ENCODE measurements at places on chromosomes 3 and 15.

DNA sequence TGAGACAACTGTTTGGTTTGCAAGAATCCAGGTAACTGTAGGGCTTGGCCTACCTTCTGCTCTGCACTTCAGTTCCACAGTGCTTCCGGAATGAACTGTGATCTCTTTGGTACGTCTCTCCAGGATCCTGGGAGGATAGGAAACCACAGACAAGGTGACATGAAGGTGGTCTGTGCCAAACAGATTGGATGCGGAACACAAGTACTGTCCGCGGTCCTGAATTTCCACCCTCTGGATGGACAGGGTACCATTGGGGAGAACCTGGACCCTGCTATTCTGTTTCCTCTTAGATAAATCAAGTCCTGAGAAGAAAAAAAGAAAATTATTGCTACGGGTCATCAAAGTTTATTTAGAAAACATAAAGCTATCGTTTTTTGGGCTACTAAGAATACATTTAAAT, 17.3 kb downstream of the IGSF10 start:
- DNase-seq, result no peak

- no peak for DNase-seq
Observed at GRCh38 chr15:78880242-78880533, 7.5 kb downstream of the MORF4L1 start.

DNA sequence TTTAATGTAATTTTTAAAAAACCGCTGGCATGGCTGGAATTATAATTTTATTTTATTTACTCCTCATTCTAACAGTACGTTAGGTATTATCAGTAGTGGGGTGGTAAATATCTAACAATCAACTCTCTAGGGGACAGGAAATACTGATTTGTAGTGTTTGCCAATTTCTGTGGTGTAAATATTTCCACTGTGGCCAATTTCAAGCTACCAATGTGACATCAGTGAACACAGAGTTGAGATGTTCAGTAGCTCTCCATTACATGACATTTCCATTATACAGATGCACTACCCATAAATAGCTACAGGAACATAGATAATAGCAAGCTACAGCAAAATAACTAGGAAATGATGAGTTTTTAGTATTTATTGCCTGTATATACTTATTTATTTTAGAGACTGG, 10.0 kb upstream of the ARL8B start:
- no peak for DNase-seq

DNA sequence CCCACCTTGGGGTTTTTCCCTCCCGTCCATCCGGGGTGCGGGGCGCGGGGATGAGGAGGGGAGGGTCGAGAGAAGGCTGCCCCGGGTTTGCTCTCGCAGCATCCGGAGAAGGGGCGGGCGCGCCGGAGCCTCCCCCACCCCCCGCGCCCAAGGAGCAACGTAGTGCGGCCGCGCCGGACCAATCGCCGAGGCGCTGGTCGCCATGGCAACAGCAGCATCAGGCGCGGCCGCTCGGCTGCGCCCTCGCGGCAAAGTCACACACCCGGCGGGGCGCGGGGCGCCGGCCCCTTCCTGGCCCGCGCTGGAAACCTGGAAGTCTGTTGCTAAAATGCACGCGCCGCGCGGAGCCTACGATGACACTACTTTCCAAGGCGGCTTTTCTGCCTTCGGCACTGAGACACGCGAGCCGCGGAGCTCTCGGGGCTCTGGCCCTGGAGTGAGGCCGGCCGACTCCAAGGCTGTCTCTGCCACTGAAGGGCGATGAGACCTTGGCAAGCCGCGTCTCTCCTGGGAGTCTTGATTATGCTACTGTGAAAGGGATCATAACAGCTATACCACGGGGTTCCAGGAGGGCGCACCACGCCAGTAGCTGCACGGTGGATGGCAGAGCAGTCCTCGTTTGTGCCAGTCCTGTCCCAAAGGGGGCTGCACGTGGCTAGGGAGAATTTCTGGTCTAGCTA, at the start of gene IQSEC1:
Gene IQSEC1, minus strand, starts transcription at position 104 of the 680 bp plus-strand sequence. CDS start 415 bp downstream, outside the sequence.
- no peak for DNase-seq

DNA sequence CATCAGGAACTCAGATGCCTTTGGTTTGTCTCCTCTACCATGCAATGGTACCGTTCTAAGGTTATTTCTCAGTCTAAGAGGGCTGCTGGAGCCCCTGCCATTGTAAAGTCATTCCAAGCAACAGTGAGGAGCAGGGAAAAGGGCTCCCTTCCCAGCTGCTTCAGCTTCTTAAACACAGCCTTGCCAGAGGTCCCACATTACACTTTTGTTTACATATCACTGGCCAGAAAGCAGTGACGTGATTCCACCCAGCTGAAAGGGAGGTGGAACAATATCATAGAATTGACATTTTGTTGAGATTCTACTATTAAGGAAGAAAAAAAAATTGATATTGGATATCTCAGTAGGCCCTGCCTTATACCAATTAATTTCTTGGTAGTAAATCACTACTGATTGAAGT, 194.6 kb downstream of the SUCLG2 start:
- no peak for DNase-seq

DNA sequence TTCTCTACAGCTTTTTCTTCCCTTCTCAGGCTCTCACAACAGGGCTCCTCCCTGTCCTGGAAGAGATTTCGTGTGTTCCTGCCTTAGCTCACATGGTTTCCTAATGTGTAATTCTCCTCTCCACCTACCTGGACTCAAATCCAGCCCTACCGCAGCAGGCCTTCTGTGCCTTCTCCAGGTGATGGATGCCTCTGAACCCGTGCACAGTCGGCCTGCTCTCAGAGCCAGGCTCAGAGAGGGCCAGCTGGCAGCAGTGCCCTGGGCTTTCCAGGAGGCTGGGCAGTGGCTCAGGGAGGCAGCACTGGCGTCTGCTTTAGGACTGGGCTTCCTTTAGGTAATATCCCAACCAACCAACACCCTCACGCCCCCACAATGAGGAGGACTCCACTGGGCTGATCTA, 123.2 kb upstream of the TMC3 start:
- no peak for DNase-seq

DNA sequence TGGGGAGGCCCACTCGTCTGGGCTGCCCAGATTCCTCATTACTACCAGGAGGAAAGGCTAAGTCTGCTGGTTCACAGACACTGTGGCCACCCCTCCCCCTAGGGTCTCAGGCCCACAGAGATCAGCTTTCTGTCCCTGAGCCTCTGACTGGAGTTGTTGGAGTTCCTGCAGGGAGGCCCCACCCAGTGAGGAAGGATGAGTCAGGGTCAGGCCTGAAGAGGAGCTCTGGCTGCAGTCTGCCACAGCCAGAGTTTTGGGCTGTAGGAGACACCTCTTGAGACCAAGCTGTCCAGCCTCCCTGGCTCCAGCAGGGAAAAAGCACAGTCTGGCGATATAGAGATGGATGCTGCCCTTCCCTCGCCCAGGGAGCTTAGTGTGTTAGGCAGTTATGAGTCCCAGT, 720.9 kb upstream of the SEMA6D start:
- DNase-seq, result no peak

DNA sequence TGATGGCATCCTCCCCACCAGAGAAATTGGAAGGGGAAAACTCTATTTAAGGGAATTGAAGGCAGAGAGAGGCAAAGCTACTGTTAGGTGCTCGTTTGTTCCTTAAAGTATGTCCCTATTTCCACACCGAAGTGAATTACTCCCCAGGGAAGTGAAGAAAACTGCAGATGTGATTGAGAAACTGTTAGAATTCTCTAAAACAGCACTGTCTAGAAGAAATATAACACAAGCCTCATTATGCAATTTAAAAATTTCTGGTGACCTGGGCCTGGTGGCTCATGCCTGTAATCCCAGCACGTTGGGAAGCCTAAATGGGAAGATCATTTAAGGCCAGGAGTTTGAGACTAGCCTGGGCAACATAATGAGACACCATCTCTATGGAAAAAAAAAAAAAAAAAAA, 305.0 kb downstream of the SHQ1 start:
- no peak for DNase-seq

DNA sequence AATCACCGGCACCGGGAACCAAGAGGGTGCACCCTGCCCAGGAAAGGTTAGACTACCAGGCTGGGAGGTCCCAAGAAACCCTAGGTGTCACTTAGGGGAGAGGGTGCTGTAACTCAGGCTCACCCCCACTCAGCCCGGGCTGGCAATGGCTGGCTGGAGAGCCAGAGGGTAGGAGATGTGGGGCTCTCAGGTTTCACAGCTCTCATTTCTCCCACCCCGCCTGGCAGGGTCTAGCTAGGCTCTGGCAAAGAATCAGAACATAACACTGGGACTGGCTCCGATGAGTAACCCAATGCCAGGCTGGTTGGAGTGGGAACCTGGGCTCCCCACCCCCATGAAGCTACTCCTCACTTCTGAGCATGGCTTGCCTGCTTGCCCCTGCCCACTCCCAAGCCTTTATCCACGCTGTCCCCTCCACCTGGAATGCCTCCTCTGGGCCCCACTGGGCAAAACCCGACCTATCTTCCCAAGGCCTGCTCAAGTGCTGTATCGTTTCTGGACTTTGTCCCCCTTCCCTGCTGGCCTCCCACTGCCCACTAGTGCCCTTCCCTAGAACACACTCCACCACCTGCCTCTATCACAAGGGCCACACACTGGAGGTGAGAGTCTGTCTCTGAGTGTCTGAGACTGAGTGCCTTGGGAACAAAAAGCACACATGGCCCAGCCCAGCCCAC, 2.0 kb downstream of the CIB2 start:
- no peak for DNase-seq

DNA sequence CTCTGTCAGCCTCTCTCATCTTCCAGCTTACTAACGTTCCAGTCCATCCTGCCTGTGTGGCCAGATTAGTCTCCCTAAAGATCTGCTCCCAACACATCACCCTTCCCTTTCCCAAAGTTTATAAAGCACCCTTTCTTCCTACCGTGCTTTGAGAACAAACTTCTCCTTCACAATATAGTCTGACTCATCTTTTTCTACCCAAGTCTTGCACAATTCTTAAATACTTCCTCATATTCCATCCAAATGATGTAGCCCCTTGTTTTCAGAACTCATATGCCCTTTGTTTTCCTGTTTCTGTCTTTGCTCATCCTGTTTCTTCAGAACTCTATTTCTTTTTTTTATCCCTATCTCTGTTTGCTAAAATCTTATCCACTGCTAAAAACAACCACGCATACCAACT, 326.8 kb downstream of the MFSD1 start:
- DNase-seq, result no peak

DNA sequence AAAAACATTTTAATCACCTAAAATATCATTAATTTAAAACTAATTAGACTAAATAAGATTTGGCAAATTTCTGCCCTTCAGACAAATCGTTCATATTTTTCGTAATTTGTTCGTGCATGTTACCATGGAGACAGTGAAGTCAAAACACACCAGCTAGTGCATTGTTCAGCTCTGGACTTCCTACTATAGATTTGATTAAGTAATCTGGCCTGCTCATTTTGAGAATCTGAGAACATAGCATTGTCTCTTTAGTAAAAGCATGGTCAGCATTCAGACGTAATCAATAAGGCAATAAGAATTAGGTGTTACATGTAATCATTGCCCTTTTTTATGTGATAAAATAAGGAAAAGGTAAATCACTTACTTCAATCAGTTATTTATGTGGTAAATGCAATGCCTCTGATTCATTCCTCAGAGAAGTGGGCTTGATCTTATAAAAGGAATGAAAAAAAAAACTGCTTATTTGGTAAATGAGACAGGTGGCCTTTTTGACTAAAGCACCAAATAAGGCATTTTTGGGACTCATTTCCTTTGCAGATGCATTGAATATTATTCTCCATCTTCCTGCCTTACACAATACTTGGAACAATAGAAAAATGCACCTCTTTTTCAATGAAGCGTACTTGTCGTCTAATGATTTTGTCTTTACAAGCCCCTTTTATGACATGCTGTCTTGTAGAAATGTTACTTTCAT, 84.5 kb upstream of the FNDC3B start:
- DNase-seq, result no peak

DNA sequence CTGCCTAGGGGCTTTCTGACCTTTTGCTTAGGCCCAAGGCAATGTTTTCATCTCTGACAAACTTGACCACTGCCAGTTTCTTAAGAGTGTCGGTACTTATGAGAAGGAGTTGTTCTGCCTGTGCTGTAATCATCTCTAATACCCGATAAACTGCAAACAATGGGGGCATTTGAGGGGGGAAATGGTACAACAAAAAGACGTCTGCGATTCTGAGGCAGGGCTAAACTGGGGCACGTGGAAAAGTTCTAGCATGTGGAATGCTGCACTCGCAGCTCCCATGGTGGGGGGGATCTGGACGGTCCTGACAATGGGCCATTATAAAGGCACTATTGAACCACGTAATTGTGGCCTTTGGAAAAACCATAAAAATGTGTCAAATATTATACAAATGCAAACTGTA, 73.1 kb upstream of the SAMMSON start:
- no peak for DNase-seq

GRCh38 chr15:55991802-55992768, 1.3 kb downstream of the NEDD4 start:
- no peak for DNase-seq

GRCh38 chr15:48006031-48006511, 114.7 kb upstream of the SLC24A5 start:
- no peak for DNase-seq

GRCh38 chr15:70869346-70869745, 15.4 kb upstream of the LARP6 start:
- DNase-seq, result no peak

- no peak for DNase-seq
Observed at GRCh38 chr3:60932643-60933042, 318.6 kb downstream of the FHIT start.

DNA sequence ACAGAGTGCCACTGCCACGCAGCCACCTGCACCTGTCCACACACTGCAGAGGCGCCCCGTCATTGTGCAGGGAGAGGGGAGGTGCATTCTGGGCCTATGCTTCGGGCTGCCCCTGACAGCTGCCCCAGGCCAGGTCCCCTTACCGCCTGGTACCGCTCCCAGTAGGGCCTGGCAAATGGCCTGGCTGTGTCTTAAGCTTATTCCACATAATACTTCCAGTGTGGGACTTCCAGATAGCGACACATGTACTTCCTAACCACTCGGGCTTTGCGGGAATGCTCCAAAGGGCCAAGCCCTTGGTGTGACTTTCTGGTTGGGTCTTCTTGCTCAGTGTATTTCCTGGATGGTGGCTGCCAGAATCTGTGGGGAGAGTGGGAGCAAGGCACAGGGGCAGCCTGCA, 254.3 kb upstream of the CHRNA7 start:
- DNase-seq, result no peak

DNA sequence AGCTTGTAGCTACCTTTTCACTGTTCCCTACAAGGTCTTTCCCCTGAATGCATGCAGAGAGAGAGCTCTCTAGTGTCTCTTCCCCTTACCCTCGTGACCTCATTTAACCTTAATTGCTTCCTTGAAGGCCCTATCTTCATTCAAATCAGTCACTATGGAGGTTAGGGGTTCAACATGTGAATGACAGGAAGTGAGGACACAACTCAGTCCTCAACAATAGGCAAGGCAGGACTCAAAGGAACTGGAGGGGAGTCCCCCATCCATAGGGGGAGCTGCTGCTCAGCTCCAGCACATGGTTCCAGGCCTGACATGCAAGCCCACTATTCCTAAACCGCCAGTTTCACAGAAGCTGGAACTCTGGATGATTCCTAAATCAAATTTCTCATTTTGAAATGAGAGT, 33.8 kb upstream of the GYG1 start:
- DNase-seq, result no peak
